ENCODE measurements at places on chromosomes 12 and 14.

DNA sequence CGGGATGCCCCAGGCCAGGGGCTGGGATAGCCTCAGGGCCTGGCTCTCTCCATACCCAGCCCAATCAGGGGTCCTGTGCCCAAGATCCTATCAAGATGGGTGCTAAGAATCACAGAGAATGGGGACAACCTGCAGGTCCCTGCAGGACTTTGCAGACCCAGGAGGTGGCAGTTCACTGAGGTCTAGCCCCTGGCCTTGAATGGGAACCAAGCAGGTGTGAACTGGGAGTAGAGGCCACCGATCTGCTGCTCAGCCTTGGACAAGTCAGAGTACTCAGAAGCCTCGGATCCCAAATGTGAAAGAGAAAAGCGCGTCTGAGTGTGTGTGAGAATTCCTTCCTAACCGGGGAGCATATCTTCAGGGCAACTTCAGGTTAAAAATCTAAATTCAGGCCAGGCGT, 76.2 kb downstream of the ARL6IP4 start:
- no peak for DNase-seq

DNA sequence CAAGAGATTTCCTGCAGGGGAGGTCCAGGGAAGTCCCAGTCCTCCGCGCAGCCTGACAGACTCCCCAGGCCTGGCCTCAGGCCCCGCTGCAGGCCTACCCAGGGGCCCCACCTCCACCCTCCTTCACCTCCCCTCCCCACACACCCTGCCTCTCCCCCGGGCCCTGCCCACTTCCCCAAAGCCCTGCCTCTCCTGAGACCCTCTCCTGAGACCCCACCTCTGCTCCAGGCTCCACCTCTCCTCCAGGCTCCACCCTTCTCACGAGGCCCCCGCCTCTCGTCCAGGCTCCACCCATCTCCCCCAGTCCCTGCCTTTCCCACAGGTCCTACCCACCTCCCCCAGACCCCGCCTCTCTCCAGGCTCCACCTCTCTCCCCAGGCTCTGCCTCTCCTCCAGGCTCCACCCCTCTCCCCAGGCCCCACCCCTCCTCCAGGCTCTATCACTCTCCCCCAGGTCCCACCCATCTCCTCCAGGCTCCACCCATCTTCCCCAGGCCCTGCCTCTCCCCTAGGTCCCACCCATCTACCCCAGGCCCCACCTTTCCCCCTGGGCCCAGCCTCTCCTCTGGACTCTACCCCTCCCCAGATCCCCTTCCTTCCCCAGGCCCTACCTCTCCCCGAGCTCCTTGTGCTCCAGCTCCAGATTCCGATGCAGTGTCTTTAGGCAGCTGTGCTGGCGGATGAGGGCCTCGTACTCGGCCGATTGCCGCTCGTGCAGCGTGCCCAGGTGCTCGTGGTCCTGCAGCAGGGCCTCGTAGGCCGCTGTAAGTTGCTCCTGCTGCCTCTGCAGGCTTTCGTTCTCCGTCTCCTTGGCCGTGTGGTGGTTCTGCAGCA, 58.8 kb upstream of the GPR68 start:
- DNase-seq: peak; percentile 43

- DNase-seq: no peak
Observed at GRCh38 chr12:92504594-92504981, 198.2 kb upstream of the PLEKHG7 start.

GRCh38 chr12:107134558-107134957, 41.2 kb upstream of the CRY1 start:
- DNase-seq: no peak

GRCh38 chr12:75781532-75782046, 250.0 kb downstream of the PHLDA1 start:
- DNase-seq: peak; percentile 11

DNA sequence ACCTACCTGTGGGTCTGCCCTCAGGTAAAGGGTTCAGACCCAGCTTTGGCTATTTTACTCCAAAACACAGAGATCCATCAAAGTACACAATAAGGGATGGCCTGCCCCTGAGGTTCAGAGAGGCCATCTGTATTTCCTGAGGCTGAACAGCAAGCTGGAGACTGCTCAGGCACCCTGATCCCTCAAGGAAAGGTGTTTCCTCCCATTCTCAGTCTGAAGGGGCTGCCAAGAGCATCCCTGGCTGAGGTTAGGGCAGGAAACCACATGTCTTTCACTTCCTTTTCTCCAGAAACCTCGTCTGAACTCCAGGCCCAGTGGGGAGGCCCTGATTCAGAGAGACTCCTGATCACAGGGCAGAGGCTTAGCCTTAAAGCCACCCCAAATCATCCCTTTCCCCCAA, 1.5 kb downstream of the RILPL1 start:
- DNase-seq: no peak

GRCh38 chr12:126910570-126910969, 1356.4 kb upstream of the TMEM132C start:
- DNase-seq: no peak

GRCh38 chr14:77320238-77320935, at the start of gene POMT2:
Gene POMT2, minus strand, starts transcription at chr14:77320883. Its CDS starts 202 bp downstream, at chr14:77320681.
- DNase-seq: peak; percentile 92

GRCh38 chr12:105352052-105352451, 21.6 kb downstream of the C12orf75 start:
- DNase-seq: no peak

- no peak for DNase-seq
Observed at GRCh38 chr12:32002848-32003493, 43.8 kb downstream of the RESF1 start.

DNA sequence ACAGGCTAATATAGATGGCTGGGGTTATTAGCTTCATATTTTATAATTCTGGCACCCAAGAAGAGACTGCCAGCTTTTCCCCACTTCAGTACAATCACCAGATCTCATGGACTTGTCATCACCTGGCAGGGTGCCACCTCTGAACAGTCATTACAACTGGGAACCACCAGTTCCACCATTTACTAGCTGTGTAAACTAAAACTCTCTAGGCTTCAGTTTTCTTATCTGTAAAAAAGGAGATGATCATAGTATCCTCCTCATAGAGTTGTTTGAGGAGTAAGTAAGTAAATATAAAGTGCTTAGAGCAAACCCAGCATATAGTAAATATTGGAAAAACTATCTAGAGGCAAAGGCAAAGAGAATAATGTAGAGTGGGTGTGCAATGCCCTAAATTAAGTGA, 19.3 kb downstream of the CPNE8 start:
- DNase-seq: peak; percentile 27

GRCh38 chr12:127101076-127101475, 1165.9 kb upstream of the TMEM132C start:
- DNase-seq: no peak

DNA sequence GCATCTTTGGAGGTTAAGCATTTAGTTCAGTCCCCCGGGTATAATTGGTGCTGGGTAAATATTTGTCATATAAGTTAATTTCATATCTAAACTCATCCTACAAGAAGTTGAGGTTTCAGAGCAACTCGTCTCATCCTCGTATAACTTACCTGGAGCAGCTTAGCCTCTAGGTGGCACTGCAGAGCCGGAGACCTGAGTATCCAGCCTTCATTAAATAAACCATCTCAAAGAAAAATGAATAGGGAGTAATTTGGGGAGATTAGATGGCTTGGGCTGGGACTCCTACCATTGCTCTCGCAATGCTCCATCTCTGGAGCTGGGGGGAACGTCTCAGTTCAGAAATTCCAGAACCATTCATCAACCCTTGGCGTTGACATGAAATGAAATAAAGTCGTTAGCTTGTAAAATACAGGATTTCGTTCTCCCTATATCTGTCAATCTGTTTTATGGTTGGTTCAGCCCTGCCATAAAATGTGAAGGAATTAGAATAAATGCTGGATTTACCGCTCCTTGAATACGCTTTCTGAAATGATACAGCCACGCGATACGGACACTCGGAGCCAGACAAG, 122.9 kb upstream of the TMEM132D start:
- DNase-seq: no peak

- no peak for DNase-seq
Observed at GRCh38 chr14:64442300-64442988, 22.9 kb upstream of the AKAP5 start.

DNA sequence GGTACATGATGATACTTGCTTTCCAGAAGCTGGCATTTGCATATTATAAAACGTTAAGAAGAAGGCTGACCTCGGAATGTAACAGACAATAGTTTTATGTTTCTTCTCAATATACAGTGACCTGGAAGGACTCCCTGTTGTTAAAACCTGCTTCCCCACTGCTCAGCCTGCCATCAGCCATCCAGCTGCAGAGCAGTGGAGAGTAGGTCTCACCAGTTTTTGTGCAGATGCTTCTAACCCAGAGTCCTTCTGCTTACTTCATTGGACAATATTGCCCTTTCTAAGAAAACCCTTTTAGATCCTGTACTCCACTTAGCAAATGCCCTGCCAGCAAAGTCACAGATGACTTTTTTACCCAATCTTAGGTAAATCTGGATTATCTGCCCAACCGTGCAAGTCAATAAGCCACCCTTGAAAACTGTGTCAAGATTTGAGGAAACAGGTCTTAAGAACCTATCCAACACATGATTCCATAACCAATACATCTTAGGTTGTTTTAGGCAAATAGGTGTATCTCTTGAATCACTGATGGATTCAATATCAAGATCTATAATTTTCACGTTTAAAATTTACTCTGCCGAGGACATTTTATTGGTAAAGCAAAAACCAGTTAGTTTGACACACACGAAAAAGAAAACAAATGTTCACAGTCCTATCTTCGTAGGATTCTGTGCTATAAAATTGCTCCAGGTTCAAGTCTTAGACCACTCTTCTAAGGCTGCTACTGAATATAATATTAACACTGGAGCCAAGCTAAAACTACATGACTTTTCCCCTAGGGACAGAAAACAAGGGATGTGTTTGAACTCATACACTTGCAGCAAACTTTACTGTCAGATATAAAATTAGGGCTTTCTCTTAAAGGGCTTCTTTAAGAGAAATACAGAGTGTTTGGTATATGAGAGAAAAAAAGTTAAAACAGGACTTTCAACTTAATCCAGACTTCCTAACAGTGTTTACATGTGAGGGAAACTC, 5.7 kb downstream of the PHLDA1 start:
- DNase-seq: no peak

DNA sequence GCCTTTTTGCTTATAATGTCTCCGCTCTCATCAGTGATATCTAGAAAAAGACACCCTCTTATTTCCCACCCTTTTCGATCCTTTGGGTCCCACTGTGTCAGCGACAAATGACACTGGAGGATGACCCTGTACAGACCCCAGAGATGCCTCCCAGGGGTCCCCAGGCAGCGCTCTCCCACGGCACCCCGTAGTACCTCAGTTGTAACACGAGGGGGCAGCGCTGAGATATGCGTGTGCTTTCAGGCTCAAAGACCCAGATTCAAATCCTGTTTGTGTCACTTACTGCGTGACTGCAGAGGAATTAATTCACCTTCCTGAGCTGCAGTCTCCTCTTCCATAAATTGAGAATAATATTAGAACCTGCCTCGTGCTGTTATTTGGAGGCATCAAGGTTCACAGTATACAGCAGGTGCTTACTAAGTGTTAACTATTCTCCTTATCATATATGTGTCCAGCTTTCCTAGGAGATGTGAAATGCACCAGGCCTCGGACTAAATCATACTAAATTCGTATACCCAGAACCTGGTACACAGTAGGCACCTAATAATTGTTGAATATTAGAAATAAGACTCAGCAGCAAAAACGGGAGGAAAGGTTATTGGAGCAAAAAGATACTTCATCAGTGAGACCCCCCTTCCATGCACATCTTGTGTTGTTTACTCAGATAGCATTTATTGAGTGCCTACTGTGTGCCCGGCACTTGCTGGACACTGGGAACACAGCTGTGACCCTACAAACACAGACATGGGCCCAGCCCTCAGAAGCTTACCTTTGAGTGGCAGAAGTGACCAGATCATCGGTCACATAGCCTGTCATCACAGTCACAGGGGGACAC, 99.9 kb downstream of the PHETA1 start:
- DNase-seq: peak; percentile 29

- DNase-seq: no peak
Observed at GRCh38 chr14:73754911-73755360, 40.8 kb upstream of the PNMA1 start.

- no peak for DNase-seq
Observed at GRCh38 chr12:7015555-7016370, 2.5 kb downstream of the LPCAT3 start.

DNA sequence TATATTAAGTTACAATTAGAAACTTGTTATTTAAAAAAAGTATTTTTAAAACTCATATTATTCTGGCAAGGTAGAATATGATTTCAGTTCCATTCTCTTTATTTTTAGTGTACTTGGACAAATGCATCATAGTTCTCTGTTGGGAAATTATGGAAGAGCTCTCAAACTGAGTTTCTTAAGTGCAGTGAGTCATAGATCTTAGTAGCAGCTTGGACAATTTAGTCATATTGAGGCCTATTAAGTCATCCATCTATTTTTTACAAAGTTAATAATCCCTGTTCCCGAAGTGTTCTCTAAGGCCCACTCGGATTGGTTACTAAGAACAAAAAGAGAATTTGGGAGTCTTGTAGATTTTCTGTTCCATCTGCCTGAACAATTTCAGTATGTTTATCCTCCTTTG, 113.9 kb downstream of the ANO4 start:
- DNase-seq: peak; percentile 49
